ENCODE measurements at places on chromosomes 6 and 20.
A peak's percentile ranks its signal among the peaks of the same experiment; 100 is the strongest.

GRCh38 chr6:25874822-25875562, 949 bp upstream of the SLC17A3 start:
- no peak for DNase-seq

- DNase-seq, result peak; percentile 51
These were observed 45.3 kb upstream of the PRELID3B start for GRCh38 chr20:59087829-59088433.

GRCh38 chr6:74167511-74167910, 471.5 kb downstream of the CD109 start:
- no peak for DNase-seq

- DNase-seq, result no peak
These were observed 59.5 kb downstream of the VEGFA start for GRCh38 chr6:43829470-43829869.

- no peak for DNase-seq
These were observed 214.6 kb upstream of the PRDM1 start for GRCh38 chr6:105871542-105871941.

DNA sequence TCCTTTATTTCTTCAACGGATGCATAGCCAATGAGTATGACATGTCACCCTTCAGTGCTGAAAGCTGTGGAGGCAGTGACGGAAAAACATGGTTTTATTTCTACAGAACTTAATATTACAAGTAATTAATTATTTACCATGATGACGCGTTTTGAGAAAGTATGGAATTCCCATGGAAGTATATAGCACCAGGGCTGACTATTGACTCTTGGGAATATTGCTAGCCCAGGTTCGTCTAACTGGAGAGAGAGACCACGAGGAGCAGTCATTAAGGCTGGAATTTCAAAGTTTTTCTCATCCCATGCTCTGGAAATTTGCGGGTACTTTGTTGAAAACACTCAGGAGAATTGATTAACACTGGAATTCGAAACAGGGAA, 155.2 kb upstream of the PRSS16 start:
- DNase-seq, result no peak

DNA sequence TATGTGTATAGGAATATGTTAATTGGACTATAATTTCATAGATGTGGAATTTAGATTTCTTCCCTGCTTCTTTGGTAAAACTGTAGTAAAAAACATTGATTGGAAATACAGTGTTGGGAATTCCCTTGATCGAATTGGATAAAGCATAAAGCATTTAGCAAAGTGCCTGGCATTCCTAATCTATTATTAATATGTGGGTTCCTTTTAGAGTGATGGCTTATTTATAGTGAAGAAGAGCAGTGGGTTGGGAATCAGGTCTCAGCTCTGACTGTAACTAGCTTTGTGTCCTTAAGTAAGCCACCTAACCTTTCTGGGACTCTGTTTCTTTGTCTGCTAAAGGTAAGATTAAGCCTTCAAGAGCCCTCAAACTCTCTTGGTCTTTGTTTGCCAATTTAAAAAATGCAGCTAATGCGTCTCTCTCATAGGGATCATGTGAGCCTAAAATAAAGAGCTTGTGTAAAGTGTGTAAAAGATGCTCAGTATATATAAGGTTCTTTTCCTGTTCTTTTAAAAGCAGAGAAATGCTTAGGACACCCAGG, 53.3 kb downstream of the KCNS1 start:
- DNase-seq, result no peak

DNA sequence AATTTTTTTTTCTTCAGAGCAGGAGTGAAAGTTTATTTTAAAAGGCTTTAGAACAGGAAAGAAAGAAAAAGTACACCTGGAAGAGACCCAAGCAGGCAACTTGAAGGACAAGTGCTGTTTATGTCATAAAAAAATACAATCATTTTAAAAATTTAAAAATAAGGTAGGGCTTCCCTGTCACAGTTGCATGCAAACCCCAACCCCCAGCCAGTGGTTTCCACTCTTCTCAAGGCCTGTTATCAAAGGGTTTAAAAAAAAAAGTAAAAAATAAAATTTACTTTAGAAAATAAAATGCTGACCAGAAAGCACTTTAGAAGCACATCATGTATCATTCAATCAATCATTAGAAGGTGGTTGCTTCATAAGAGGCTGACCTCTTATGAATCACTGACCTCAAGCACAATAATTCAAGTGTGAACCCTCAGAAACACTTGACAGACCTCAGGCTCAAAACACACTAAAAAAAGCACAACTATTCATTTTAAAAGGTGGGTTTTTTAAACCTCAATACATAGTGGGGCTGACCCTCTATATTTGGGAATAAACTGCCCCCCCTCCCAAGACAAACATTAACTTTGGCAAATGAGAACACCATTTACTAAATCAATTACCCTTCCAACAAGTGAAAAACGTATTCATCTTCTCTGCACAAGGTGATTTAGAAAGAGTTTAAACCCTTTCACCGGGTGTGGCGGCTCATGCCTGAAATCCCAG, 15.6 kb downstream of the ILRUN start:
- DNase-seq, result no peak

DNA sequence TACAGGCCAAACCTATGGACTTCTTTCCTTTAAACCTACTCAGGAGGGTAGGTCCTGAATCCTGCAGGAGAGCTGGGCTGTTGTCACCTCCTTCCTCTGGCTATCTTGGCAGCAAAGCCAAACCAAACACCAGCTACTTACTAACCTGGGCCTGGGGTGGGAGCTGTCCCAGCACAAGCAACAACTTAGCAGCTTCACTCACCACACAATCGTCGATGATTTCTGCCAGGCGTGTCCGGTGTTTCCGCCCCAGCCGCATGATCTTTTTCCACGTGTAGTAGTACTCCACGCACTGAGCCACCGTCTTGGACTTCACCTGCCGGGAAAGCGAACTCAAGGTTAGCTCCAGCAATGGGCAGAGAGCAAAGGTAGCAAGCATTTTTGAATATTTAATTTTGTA, 25.4 kb upstream of the MRPS10 start:
- no peak for DNase-seq

- DNase-seq, result no peak
These were observed 192.7 kb downstream of the RNF144B start for GRCh38 chr6:18579869-18580268.

DNA sequence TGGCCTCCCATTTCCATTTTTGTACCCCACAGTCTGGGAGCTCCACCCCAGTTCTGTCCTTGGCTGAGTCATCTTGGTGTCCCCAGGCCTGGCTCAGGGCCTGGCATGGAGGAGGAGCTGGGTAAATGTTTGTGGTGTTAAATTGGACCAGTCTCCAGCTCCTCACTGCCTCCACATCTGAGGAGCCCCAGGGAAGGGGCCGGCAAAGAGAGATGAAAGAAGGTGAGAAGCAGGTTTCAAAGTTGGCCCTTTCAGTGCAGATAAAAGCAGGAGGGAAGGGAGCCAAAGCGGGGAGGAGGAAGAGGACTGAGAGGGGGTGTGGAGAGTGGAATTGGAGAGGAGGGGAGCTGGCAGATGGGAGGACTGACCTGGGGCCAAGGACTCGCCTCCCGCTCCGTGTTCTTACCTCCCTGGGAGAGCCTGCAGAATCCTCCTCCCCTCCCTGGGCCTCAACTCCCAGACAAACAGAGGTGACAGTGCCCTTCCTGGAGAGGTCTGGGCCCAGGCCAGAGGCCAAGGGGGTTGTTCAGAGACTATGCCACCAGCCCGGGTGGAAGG, 89.0 kb downstream of the CD40 start:
- no peak for DNase-seq

GRCh38 chr20:45346851-45347250, 1.4 kb downstream of the SDC4 start:
- no peak for DNase-seq

DNA sequence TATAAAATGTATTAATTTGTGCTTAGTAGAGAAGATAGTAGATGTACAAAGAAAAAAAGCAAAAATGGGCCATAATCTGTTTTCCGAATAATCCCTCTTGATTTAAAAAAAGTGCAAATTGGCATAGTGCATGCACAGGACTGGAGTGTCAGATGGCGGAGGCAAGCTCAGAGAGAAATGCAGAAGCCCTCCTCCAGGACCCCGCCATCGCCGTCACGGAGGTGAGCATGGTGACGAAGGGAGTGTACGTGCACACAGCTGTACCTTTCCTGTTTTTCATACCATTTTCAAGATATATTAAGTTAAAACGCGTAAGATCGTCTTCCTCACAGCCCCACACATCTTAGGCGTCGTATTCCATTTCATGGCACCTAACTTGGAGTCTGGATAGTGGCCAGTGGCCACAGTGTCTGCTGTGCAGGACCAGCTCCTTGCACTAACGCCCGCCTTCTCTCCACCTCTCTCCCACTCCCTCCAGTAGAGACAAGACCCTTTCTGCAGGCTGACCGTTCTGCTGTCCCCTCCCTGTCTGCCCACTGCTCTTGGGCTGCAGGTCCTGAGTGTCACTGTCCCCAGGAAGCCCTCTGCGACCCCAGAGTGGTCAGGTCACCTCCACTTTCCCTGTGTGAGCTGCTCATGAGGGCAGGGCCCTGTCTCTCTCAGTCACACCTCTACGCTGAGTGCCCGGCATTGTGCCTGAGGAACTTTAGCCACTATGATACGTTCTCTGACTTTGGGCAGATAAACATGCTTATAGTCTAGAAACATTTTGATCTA, 9.8 kb downstream of the DUSP22 start:
- no peak for DNase-seq

GRCh38 chr20:48432494-48432832, 395.3 kb downstream of the PREX1 start:
- no peak for DNase-seq

- DNase-seq, result no peak
These were observed 115.5 kb downstream of the SOD2 start for GRCh38 chr6:159577564-159577963.
